ENCODE measurements at places on chromosomes 1 and 21. TPM values are rescaled to one million over a fixed set of nuclear protein-coding genes. Genes with fewer than 3 reads are reported as not detected.

GABPB2 gene
- 27.4 TPM for total RNA-seq

OR2T29 gene
- not detected for total RNA-seq

JMJD4 gene
- 25.0 TPM for total RNA-seq

SFT2D2 gene
- total RNA-seq, result 90.1 TPM

OPTC gene
- total RNA-seq, result not detected

TMEM240 gene
- 1.1 TPM for total RNA-seq

OPRD1 gene
- not detected for total RNA-seq

OR10J1 gene
- not detected for total RNA-seq

PER3 gene
- total RNA-seq, result 3.2 TPM

GSTM5 gene
- 0.18 TPM for total RNA-seq

AGBL4 gene
- not detected for total RNA-seq

AVPR1B gene
- total RNA-seq, result not detected

IGSF9 gene
- not detected for total RNA-seq

TFF3 gene
- not detected for total RNA-seq

ELAPOR1 gene
- total RNA-seq, result 5.9 TPM

GDAP2 gene
- 20.4 TPM for total RNA-seq

AMPD1 gene
- not detected for total RNA-seq

KTI12 gene
- 16.0 TPM for total RNA-seq

PRKAB2 gene
- 7.0 TPM for total RNA-seq

TFF1 gene
- total RNA-seq, result not detected

OR2AK2 gene
- total RNA-seq, result not detected

SLC35F3 gene
- total RNA-seq, result 4.0 TPM

OVAAL gene
- not detected for total RNA-seq

RIMS3 gene
- total RNA-seq, result 2.5 TPM

PCP4 gene
- not detected for total RNA-seq

UBXN11 gene
- 31.9 TPM for total RNA-seq

DNAI4 gene
- 1.6 TPM for total RNA-seq

NCAM2 gene
- total RNA-seq, result 0.02 TPM

ARHGEF16 gene
- not detected for total RNA-seq

KRTAP13-3 gene
- total RNA-seq, result not detected

SPRR2G gene
- total RNA-seq, result not detected

CLCA4 gene
- not detected for total RNA-seq

SPATA1 gene
- total RNA-seq, result 1.0 TPM

FAM43B gene
- total RNA-seq, result not detected

SLC30A2 gene
- not detected for total RNA-seq

CA6 gene
- total RNA-seq, result 0.55 TPM

TRIM46 gene
- 17.3 TPM for total RNA-seq

LRRC53 gene
- not detected for total RNA-seq

Measured in T-helper 2 cell treated with Interferon-gamma antibody and Interleukin-4, amounts not matched to agents 100 ng/mL and 5 ng/mL, for 36 hours (primary cell).